CD4-positive, alpha-beta T cell treated with Interleukin-4 for 1 hour (primary cell): ENCODE measurements at places on chromosomes 7 and 10.
A peak's percentile ranks its signal among the peaks of the same experiment; 100 is the strongest.

- no peak for DNase-seq
Measured at GRCh38 chr10:78541481-78542140, 507.9 kb downstream of the RPS24 start.

GRCh38 chr7:3218411-3219225, 82.4 kb upstream of the SDK1 start:
- DNase-seq: no peak

DNA sequence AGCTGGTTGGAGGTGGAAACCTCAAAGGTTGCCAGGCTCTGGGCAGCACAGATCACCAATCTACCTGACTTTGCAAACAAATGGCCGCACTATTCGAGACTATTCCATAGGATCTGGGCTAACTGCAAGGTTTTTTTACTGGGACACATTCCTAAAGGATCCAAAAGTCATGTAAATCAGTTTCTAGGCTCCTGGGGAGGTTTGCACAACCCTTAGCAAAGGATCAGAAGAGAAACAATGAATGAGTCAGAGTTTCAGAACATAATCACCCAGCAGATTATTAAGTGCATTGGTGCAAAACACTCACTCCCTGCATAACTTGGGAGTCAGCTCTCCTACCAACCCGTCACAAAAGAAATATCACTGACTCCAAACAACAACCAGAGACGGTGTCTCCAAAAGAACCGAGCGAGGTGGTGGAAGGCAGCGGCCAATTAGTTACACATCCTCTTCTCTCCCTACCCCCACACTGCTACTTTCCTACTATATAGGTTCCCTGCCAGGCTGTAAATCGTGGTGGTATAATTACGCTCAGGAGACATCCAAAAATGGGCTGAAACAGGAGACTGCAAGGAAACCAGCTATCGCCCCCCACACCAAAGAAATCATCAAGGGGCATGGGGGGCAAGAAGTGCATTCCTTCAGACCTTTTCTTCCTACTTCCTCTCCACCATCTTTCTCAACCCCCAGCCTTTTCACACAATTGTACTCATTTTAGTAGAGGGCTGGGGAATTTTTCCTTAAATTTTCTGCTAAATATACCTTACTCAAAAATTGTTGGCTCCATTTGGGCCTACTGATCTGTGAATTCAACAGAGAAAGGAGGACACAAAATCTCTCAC, 3.2 kb downstream of the UBE2H start:
- no peak for DNase-seq

GRCh38 chr10:118254654-118255053, 87.5 kb downstream of the FAM204A start:
- DNase-seq: no peak

GRCh38 chr7:335358-336148, 45.6 kb downstream of the FOXL3 start:
- no peak for DNase-seq

- no peak for DNase-seq
Measured at GRCh38 chr7:71173955-71174354, 42.0 kb downstream of the GALNT17 start.

- no peak for DNase-seq
Measured at GRCh38 chr7:24477398-24478136, 95.7 kb upstream of the PALS2 start.

DNA sequence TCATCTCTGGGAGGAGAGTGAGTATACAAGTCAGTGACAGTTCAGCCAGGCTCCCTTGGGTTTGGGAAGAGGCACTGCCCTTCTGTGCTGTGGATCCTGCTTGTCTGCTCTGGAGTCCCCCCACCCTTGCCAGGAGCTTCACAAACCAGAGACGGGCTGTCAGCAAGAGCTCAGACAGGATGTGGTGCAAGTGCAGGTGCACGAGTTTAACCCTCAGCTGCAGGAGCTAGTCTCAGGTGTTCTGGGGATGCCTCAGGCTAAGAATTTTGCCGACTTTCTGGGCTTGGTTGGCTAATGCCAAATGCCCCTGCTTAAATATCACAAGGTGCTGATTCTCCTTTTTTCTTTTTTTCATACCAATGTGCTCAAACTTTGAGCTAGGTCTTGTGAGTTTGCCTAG, 22.3 kb downstream of the ZNF783 start:
- DNase-seq: peak; percentile 53

DNA sequence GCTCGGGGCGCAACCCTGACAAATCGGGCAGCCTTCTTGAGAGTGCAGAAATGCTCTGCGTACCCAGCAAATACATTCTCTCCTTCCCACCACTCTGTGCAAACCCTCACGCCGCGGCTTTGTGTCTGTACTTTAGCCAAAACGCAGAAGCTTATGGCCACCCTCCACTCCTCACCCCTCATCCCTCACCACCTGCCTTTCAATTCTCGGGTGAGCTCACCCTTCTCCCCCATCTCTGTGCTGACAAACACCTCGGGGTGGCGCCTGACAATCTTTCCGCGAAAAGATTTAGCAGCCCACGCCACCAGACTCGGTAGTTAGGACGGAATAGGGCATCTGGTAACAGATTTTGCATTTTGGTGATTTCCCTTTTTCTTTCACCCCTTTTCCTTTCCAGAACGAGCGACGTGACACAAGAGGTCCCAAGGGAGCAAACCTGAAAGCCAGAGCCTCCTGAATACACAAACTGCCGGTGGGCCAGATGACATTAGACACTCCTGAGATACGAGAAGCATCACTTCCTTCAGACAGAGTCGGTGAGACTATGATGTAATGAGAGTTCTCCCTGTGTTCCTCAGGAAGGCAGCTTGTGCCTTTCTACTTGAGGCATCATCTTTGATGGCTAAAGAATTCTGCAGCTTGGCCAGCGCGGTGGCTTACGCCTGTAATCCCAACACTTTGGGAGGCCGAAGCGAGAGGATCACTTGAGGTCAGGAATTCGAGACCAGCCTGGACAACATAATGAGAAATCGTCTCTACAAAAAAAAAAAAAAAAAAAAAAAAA, 671 bp upstream of the ATAD1 start:
- DNase-seq: peak; percentile 74

DNA sequence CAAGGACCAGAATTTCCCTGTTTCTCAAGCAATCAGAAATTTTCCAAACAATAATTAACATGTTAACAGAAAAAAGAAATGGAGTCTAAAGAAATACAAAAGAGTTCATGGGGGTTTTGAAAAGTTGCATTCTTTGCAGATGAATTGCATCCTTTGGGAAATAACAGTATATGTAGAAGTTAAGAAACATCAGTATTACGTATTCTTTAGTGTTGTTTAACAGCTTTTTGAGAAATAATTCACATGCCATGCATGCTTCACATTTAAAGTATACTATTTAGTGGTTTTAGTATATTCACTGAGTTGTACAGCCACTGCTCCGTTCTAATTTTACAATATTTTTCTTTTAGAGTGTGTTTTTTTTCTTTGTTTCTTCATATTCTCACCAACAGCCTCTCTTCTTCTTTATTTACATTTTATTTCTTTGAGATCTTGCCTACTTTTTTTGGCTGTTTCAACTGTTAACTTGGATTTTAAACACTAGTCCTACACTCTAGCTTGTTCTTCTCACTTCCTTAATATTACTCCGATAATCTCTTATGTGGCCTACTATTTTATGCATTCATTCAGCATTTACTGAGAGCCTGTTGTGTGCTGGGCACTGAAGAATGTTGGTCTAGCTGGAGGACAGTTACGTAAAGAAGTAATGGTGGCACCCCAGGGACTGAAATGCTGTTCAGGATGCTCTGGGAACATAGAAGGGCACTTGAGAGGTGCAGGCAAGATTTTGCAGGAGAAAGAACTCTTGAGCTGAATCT, 330.1 kb downstream of the EXOC4 start:
- no peak for DNase-seq

DNA sequence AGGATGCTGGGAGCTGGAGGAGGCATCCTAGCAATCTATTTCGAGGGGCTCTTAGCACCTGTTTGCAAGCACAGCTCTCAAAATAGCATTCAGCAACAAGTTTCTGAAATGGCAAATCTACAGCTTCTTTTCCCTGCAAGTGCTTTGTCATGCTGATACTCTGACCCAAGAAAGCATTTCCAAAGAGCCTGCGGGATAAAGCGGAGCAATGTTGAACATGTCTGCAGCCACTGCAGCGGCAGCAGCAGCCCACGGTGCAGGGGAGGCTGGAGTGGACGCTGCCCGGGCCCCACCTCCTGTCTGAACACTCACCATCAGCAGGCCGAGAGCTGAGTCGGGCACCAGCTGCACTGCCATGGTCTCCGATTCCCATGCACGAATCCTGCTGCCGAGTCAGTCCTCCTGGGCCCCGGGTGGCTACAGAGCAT, 964 bp downstream of the FRMD4A start:
- no peak for DNase-seq

DNA sequence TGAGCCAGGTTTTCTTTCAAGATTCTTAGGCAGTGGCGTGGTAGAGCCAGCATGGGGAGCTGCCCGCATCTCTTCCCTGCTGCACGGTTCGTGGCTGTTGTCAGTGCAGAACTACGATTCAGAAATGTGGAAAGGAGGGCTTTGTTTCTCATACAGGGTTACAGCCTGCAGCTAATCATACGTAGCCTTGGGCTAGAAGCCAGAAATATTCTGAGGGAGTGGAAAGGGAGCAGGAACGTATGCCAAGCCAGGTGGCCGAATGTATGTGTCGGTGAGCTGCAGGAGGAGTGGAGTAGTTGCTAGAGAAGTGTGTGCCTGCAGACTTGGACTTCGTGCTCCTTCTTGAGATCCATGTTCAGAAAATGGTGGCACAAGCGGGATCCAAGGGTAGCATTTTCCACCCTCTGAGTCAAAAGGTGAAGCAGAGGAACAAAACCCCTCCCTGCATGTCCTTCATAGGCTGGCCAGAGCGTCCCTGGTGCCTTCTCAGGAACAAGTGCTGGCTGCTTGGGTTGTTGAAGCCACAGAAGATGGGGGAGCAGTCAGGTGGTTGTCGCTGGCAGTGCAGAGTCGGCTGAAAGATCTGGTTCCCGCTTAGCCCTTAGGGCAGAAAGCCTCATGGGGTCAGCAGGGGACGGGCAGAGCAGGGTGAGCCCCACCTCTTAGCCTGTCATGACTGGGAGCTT, 40.9 kb downstream of the LANCL2 start:
- DNase-seq: no peak

GRCh38 chr7:13130321-13130720, 442.9 kb downstream of the ARL4A start:
- no peak for DNase-seq

GRCh38 chr7:66380272-66380888, 175.2 kb downstream of the TPST1 start:
- DNase-seq: no peak

DNA sequence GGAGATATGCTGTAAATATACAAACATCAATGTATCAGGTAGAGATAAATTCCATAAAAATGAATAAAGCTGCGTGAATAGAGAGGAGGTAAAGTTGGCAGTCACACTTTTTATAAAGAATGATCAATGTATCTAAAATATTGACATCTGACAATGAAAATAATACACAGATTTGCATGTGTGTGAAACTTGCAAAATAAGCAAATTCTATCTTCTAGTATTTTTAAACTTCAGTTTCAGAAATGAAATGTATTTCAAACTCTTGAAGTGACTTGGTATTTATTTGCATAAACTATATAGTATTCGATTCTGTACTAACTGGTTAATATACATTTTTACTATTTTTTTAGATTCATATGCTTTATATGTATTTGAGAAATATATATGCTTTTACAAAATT, 986.6 kb downstream of the CNTNAP2 start:
- DNase-seq: no peak

DNA sequence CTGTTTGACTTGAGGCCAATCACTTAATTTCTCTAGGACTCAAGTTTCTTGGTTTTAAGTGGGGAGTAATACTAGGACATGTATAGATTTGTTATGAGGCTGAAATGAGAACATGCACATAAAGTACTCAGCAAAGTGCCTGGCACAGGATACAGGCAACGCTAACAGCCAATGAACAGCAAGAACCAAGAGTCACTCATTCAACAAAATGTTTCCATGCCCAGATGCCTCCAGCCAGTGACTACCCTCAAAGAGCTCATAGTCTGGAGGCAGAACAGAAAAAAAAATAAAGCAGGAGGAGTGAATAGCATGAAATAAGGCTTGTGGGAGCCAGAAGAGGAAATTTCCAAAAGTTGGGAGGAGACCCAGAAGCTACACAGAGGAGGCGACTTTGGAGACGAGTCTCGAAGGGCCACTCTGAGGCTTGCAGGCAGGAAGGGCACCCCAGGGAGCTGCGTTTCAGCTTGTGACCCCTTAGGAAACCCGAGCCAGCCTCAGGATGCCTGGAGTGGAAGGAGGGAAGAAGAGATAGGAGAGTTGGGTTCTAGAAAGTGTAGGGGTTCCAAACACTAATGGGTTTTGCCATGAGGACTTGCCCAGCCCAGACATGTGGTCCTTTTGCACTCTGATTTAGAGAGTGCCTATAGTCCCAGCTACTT, 70.0 kb downstream of the CXCL12 start:
- DNase-seq: no peak

- DNase-seq: no peak
Measured at GRCh38 chr7:28627896-28628295, 215.6 kb downstream of the CREB5 start.

DNA sequence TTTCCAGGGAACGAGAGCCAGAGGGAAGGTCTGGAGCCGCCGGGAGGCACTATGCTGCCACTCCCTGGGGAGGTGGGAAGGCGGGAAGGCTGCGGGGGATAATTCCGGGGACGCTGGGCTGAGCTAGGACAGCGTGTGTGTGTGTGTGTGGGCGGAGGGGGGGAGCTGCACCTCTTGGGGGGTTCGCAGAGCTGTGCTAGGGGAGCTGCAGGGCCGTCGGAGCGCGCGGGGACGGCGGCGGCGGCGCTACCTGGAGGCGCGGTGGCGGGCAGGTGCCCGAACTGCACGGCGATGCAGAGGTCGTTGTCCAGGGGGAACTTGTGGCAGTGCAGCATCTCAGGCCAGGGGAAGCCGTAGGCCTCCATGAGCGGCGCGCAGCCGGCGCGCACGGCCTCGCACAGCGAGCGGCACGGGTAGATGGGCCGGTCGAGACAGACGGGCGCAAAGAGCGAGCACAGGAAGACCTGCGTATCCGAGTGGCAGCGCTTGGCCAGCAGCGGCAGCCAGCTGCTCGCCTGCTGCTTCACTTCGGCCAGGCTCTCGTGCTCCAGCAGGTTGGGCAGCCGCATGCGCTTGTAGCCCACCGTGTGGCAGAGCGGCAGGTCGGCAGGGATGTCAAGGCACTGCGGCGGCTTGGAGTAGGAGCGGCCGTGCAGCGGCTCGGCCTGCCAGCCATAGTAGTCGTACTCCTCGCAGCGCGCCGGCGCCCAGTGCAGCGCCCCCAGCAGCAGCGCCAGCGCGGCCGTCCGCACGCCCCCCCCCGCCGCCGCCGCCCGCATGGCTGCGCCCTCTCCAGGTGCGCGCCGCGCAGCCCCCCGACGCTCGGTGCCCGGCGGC, 526 bp downstream of the SFRP5 start:
- no peak for DNase-seq
